ENCODE measurements at places on chromosomes 2 and 18.

- peak; percentile 56 for DNase-seq
These were observed 784.1 kb upstream of the FANCL start for GRCh38 chr2:59025157-59025757.

DNA sequence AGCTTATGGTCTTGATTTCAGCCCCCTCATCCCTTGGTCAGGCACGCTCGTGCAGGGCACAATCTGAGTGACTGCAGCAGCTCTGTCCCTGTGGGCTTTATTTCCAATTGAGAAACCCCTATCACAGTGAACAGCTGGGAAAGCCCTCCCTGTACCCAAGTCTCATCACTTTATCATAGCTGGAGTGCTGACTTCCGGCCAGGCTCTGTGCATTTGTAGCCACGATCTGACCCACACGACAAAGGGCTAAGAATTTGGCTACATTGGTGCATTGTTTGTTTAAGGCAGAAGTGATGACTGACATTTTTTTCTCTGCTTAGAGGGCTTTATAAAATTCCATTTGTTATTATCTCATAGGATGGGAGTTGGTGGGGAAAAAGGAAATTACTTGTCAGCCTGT, 184.4 kb downstream of the KCNS3 start:
- no peak for DNase-seq

- DNase-seq: peak; percentile 42
These were observed 624 bp downstream of the ZNF516 start for GRCh38 chr18:76494231-76495005.

DNA sequence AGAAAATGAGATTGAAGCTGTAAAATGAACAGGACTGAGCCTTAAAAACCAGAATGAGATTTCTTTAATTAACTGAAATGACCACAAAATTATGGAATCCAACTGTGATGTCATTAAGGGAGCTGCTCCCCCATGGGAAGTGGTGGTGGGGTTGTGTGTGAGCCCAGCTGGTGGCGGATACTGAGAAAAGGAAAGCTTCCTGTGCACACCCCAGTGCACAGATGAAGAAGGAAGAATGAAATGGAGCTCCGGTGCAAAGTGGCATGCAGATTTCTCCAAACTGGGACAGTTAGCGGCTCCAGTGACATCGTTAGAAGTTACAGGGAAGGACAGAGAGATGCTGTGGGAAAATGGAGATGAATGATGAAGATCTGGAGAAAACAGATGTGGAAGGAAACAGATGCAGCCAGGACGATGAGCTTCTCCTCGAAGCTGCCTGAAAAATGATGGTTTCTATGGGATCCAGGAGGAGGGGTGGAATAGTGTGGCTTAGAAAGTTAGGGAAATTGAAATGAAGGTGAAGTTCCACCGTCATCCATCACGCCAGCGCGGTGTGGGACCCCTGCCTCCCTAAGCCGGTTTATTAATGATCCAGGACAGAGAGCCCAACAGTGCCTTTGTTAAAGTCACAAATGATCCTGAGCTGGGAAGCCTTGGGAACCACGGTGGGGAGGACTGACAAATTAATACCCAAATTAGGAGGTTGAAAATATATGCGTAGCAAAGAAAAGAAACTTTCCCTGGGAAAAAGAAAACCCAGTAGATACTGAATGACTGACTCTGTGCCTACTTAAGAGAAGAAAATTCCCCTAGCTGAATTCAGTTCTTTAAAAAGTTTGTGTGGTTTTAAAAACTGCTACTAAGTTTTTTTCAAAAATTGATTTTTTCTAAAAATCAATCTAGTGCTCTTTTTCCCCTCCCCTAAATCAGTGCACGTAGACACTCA, 77.2 kb downstream of the TSN start:
- no peak for DNase-seq

GRCh38 chr2:237156031-237156856, 70.6 kb downstream of the COPS8 start:
- peak; percentile 77 for DNase-seq

DNA sequence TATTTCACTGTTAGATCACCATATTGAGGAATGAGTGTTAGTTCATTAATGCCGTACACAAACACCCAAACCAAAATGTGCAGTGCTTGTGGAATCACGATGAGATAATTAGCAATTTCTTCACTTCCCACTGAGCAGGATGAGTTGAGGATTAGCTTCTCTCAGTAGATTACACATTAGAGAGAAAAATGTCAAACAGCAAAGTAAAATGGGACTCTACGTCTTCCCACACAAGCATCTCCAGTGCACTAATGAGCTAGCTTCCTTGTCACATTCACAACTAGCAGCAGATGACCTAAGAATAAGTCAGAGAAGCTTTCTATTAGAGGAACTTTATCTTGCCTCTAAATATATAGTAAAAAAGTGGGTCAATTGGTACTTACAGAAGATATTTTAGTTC, 926.9 kb downstream of the TSN start:
- no peak for DNase-seq

- peak; percentile 47 for DNase-seq
These were observed at the start of gene CDK15 for GRCh38 chr2:201806442-201807170. Gene CDK15, plus strand, starts transcription at chr2:201806537. Its CDS starts 128 bp downstream, at chr2:201806665.

GRCh38 chr2:5877360-5877759, 185.2 kb downstream of the SOX11 start:
- DNase-seq: no peak

DNA sequence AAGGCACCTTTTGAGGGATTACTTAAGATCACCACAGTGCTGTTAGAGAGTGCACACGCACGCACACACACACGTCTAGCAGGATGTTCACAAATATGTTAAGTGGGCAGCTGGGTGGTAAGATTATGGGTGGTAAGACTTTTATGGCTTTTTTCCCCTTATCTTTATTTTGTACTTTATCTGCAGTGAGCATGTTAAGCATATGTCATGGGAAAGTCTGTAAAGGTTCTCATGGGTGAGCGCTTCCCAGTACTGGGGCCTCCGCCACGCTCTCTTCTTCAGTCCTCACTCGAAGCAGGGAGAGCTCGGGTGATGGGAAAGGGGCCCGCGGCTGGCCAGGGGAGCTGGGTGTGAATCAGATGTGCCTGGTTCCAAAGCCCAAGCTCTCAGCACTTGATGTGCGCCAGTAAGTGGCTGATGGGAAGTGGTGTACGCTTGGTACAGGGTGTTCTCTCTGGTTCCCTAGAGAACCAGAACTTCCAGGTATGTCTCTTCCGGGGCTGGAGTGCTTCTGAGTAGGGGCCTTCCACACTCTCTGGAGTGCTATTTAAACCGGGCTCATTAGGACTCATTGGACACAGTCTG, 83.9 kb upstream of the YWHAQ start:
- DNase-seq: no peak

DNA sequence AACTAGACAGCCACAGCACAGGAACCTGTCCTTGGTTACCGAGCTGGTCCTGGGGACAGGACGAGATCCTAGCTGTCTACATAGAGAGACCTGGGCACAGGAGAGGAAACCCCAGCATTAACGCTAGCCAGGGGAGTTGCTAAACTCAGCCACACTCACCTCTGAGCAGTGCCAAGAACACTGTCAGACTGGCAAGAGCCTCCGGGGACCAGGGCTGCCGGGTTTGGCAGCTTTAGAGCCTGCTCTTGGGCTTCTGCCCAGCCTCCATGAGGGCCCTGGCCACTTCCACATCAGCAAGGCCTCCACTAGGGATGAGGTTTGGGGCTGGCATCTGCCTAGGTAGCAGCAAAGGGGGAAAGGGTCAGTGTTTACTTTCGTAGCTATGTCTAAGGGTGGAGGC, 6.7 kb downstream of the TMBIM1 start:
- peak; percentile 70 for DNase-seq

DNA sequence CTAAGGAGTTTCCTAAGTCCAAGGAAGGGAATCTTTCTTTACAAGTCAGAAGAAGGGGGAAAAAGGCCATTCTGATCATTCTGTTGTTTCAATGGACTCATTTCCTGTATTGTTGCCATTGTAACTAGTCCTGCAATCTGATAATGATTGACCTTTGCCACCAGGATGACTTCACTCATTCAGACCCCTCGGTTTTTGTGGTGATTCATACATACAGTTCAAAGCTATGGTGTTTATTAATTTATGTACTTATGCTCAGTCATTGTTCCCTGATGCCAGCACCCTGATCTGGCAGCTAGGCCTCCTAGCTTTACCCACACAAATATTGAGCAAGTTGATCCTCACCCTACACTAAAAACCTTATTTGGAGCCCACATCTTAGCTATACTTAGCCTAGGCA, 57.6 kb upstream of the ZNF519 start:
- peak; percentile 5 for DNase-seq

GRCh38 chr2:227462972-227463931, 8.7 kb upstream of the AGFG1 start:
- DNase-seq: no peak

- DNase-seq: no peak
These were observed 121.9 kb downstream of the SMAD7 start for GRCh38 chr18:48828691-48829442.

DNA sequence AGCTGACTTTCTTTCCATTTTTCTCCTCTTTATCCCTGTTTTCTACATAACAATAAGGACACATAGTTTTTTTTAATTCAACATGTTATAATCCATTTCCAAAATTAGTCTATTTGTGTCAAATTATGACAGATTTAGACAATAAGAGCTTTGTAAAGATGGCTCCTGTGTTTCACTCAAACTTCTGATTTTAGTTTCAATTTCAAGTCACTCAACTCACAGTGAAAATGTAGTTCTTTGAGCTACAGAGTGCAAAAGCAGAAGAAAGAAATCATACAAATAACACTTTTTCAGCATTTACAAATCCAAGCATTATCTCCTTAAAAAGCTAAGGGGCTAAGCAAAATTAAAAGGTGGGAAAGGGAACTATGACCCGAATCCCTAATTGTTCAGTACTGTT, 340.7 kb upstream of the TRIB2 start:
- no peak for DNase-seq

DNA sequence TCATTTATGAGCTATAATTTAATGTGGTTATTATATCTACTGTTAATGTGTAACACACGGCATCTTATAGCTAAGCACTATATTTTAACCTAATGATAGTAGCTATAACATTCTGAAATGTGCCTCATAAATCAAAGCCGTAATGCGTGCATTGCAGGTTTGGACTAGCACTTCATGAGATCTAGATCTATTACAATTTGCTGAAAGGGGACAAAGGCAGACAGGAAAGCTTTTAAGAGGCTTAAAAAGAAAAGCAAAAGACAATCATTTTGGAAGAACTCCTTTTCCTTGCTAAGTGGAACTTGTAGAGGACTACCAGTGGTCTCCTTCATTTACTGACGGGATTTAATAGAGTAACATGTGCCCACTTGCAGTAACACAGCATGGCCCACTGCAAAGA, 213.1 kb downstream of the NBAS start:
- no peak for DNase-seq

DNA sequence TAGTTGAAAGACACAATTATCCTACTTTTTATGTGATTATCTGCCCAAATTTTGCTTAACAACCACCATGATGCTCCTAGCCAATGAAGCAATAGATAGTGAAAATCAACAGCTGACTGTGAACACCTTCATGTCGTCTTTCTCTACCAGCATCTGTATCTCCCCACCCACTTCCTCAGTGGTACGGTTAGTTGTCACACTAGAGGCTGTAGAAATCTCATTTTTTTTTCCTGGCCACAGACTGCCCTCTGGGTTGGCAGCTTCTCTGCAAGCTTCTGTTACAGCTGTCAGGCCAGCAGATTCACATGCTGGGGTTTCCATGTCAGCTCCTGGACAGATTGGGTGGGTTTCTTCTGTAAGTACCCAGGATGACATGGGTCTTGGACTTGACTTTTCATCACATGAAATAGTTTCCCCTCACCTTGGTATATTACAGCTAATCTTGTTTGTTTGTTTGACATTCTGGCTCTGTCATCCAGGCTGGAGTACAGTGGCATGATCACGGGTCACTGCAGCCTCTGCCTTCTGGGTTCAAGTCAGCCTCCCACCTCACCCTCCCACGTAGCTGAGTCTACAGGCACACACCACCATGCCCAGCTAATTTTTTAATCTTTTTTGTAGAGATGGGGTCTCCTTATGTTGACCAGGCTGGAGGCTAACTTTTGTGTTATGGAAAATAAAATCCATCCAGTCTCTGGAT, 24.3 kb downstream of the STAT4 start:
- DNase-seq: no peak

- DNase-seq: no peak
These were observed 103.7 kb upstream of the THOC1 start for GRCh38 chr18:371609-371982.

- no peak for DNase-seq
These were observed 17.3 kb upstream of the B3GNT7 start for GRCh38 chr2:231378026-231378722.

GRCh38 chr2:232643813-232644347, 10.5 kb downstream of the EFHD1 start:
- no peak for DNase-seq

- no peak for DNase-seq
These were observed 235.6 kb upstream of the ZNF521 start for GRCh38 chr18:25587545-25587944.

- DNase-seq: no peak
These were observed 154.2 kb upstream of the KYNU start for GRCh38 chr2:142723236-142723635.

DNA sequence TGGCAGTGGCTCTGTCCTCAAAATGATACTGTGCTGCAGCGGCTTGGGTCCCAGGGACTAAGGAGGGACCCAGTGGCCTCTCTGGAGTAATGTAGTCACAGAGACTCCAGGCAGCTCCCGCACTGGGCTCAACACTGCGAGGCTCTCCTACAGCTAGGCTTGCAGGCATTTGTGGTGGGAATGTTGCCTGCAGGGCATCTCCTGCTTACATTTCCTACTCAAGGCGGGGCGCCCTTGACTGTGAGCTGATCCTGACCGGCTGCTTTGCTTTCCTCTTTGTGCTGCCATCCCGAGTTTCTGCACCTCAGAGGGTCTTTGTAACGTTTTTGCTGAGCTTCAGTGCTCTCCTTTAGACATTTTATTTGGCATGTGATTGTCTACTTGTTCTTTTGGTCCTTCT, 177.4 kb upstream of the FN1 start:
- no peak for DNase-seq

DNA sequence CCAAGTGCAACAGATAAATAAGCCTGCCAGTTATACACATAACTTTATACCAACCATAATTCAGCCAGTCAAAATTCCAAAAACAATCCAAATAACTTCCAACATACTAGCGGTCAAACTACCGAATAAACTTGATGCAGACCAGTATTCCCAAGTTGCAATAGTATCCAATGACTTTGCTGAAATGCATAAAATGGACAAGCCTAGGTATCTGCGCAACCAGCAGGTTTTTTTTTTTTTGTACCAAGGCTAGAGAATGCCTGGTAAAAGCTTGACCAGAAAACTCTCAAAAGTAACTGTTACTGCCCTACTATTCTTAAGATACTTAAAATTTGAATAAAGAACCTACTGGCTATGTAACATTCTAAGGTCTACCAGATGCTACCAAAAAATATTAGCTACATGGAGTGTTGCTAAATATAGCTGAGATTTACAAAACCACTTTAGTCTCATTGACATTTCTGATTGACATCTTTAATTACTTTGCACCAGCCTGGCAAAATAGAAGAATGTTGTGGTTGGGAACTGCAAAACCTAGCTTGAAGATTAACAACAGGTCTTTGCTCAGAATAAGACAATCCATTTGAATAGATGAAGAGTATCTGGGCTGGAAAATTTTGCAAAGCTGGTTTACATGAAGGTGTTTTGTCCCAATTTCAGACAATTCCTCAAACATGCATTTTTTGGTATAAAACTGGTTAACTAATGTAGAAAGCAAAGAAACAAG, 7.3 kb downstream of the SRSF7 start:
- DNase-seq: no peak
